ENCODE measurements at places on chromosomes 6 and 20.
A peak's percentile ranks its signal among the peaks of the same experiment; 100 is the strongest.

DNA sequence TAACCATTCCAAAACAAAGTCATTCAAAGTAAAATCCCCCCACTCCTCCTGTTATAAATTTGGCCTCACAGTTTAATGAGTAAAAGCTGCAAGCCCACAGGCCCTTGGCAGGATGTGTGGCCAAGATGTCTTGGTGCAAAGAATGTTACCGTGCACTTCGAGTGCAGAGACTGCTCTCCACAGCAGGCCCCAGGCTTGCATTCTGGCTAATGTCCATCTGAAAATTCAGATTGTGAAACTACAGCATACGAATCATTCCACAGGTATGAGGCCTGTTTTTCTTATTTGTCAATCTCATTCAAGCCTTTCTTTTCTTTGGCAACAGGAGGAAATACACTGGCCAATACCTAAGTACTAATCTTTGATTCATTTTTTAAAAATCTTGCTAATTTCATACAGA lies 7.1 kb downstream of the RPS6KA2 start:
- no peak for DNase-seq

- peak; percentile 66 for DNase-seq
Observed at GRCh38 chr20:63102721-63103375, 96.1 kb upstream of the BHLHE23 start.

DNA sequence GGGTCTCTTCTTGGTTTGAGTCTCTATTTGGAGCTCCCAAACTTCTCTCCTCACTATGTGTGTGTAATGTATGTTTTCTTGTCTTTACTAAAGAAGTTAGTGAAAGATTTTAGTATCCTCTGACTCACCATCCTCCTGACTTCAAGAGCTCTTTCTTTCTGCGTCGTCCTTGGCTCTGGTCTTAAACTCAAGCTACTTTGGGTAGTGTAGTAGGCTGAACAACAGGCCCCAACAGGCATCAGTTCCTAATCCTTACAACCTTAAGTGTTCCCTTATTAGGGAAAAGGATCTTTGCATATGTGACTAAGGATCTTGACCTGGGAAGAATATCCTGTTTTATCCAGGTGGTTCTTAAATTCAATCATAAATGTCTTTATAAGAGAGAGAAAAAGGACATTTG lies 810.2 kb downstream of the MAFB start:
- DNase-seq: no peak

DNA sequence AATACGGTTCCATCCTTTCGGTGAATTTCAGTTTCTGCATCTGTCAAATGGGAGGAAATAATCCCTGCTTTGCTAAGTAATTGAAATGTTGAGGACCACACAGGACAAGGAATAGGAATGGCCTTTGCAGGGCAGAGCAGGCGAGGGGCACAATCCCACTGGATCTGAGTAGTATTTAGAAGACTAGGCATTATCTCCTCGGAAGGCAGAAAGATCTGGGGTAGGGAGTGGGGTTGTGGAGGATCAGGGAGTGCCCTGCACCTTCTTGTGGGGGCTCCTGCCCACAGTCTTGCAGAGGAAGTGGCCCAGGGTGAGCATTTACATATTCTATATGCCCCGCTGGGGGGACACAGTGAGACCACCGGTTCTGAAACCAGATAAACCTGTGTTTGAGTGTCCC lies 87.1 kb upstream of the SIRPA start:
- DNase-seq: no peak

- DNase-seq: no peak
Observed at GRCh38 chr6:84623956-84624680, 140.3 kb downstream of the TBX18 start.

DNA sequence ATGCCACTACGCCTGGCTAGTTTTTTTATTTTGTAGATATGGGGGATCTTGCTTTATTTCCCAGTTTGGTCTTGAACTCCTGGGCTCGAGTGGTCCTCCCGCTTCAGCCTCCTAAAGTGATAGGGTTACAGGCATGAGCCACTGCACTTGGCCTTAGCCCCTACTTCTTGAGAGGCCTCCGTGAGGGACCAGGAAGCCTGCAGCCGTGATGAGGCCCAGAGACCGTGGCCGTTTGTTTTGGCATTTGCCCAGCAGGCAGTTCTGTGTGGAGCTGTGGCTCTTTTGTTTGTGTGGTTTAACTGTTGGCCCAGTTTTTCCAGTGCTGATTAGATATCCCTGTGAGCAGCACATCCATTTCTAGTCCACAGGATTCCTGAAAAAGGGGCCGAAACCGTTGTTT lies 39.8 kb downstream of the SRSF3 start:
- no peak for DNase-seq

GRCh38 chr6:13586603-13587542 lies 12.5 kb downstream of the SIRT5 start:
- DNase-seq: no peak

GRCh38 chr6:69090132-69090531 lies 455.1 kb downstream of the ADGRB3 start:
- DNase-seq: no peak

DNA sequence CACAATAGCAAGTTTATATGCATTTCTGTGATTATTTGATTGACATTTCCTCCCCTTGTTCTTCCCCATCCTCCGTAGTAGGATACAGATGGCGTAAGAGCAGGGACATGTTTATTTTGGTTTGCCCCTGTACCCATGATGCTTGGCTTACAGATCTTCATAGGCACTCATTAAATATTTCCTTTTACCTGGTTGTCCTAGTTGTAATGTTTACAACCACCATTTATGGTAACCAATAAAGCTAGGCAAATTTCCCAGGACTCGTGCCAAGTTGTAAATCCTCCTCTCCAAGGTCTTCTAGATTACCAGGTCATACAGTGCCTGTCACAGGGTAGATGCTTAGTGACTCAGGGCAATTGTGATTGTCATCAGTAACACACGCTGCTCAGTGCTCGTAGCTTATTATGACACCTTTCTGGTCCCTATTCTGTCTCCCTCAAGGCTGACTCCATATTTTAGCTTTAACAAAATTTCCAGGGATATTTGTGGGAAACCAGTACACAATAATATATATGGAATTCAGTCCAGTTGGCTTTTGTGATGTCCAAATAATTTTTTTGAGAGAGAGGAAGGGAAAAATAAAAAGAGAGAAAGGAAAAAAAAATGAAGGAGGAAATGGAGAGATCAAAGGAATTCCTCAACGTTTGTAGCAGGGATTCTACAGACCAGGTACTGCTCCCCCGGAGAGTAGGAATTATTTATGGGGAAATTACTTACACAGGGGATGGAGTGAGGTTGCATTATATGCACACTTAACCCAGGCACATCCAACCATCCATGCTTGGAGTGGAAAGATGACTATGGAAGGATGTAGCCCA lies 24.6 kb downstream of the CYP24A1 start:
- no peak for DNase-seq

- DNase-seq: no peak
Observed at GRCh38 chr6:36232172-36232571, 35.6 kb downstream of the BRPF3 start.

- no peak for DNase-seq
Observed at GRCh38 chr20:24378661-24379483, 90.6 kb upstream of the SYNDIG1 start.

DNA sequence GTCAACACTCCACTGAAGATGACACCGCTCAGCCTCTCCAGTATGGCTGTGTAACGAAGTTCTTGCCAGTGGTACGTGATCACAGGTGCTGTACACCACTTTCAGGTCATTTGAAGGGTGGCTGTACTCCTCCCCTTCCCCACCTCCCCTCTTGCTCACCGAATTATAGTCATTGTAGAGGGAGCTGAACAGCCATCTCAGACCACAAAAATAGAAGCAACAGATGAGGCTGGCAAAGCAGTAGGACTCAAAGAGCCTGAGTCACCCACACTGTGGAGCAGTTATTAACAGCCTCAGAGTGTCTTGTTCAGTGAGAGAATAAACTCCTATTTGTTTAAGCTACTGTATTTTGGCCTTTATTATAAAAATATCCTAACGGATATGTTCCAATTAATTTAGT lies 192.5 kb upstream of the MCHR2 start:
- DNase-seq: no peak

- DNase-seq: peak; percentile 74
Observed at GRCh38 chr20:39282619-39283092, 320.5 kb downstream of the DHX35 start.

- DNase-seq: no peak
Observed at GRCh38 chr20:38667417-38667956, 56.8 kb upstream of the SLC32A1 start.

GRCh38 chr6:119426619-119427018 lies 77.1 kb upstream of the MAN1A1 start:
- DNase-seq: no peak

GRCh38 chr20:54070187-54070987 lies at the start of gene BCAS1:
TSS of gene BCAS1 (minus strand) at chr20:54070594. CDS start at chr20:54058718, 11,876 bp downstream.
- no peak for DNase-seq

DNA sequence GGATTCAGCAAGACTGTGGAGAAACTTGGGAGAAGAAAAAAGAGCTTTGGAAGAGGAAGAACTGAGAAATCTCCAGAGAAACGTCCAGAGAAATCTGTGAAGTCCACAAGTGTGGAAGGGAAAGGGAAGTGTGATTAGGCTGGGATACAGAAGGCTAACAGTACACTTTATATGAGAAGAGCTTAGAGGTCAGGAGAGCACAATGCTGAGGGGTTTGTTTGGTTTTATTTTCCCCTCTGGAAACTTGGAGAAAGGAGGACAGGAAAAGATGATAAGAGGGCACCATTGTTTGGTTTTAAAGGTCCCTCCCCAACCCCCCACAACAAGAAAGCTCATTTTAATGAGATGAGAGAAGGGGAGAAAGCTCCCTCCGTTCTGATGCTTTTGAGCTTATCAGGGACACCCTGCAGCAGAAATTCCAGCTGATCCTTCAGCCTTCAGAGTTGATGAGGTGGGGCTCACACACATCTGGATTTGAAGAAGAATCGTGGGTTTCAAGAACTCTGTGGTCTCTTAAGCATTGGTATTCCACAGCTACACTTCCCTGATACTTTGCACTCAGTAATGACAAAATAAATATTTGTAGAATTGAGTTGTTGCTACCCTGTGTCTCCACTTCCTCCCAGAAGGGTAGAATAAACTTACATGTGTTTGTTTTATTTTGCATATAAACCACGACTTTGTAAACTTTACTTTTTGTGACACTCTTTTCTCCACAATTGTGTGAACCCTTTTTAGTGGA lies 1.9 kb downstream of the NT5E start:
- no peak for DNase-seq

DNA sequence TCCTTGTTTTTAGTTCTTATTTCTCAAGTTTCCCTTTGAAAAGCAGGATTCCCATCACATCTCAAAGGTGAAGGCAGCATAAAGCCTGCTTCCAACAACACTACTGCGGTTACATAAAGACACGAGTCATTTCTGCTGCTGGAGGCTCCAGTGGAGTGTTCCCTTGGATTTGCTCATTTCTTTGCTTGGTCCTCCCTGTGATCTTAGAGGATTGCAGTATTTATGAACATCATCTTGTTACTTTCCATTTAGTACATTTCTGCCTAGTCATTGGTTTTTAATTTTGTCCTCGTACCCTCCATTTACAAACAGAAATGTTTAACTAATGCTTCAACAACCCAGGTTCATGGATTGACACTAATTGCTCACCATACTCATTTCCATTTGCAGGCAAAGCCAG lies 298.8 kb downstream of the ZNF217 start:
- no peak for DNase-seq

- no peak for DNase-seq
Observed at GRCh38 chr20:39504710-39505094, 542.6 kb downstream of the DHX35 start.

DNA sequence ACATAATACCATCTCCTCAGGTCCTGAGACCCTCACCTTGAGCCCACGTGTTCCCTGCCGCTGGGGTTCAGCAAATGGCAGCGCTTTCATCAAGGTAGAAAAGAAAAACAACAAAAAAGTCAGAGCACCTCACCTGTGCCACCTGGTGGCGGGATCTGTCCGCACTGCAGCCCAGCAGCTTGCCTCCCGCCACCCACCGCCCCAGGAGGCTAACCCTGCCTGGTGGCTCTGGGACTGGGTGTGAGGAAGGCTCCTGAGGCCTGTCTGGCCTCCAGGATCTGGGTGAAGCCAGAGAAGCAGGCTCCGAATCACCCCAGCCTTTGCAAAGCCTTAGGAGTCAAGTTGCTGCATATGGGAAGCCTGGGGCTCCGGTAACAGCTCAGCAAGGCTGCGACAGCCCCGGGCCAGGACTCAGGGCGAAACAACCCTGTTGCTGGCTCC lies 270.8 kb downstream of the BMP7 start:
- DNase-seq: peak; percentile 93

DNA sequence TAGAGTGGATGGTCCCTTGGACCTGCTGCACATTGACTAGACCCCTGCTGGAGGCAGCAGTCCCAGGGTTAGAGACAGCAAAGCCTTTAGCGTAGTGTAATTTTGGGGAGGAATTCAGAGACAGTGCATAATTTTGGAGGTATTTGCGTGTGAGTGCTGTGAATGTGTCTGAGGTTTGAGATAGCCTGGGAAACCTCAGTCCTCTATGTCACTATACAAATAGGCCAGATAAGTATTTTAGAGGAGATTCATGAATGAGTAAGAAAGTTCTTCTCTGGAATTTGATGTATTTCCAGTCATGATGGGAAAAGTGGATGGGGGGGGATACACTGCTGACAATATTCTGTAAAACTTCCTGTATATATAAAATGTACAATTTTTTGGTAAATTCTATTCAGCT lies 25.8 kb upstream of the MTRF1L start:
- no peak for DNase-seq

- no peak for DNase-seq
Observed at GRCh38 chr20:2346188-2346587, 34.5 kb upstream of the TGM6 start.

DNA sequence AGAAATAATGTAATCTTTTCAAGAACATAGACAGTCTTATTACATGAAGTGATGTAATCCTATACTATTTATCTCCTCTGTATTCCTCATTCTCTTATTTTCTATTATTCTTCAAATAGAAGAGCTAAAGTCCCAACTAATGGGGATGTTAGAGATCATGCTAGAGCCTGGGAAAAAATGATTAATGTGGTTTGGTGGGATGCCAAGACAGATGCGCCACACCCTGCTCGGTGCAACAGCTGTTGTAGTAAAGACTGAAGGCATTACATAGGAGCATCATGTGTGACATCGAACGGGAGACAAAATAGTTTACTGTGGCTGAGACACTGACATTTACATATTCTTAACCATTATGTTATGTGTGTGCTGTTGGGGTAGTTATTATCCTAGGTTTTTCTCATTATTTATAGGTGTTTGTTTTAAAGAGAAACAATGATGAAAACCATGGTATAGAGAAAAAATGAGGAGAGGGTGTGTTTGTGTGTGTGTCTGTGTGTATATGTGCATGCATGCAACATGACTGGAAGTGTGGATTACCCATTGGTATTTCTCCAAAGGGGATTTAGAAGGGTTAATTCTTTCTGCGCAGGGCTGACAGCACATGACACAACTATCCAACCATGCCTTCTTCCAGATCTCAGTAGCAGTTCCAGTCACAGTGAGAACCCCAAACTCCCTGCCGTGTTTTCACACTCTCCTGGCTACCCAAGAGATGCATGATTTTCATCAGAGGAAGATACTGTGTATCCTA lies 155.3 kb downstream of the EYA4 start:
- no peak for DNase-seq

DNA sequence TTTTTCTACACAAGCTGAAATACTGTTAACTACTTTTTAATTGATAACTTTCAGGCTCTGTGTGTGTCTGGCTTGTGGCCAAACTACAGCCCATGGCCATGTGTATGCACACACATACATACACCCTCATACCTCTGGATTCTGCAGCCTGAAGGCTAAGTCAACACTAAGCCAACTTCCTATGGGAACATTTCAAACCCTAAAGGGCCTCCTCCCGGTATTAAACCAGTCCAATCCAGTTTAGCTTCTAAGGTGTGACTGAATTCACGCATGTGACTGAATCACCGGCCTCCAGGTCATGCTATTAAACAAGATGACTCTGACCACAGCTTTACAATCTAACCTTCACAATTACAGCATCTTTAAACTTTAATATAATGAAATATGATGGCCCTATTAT lies 20.7 kb upstream of the DST start:
- no peak for DNase-seq

All from iPS-NIHi11 (cell line).